ENCODE measurements at places on chromosomes 11 and 22. TPM values are rescaled to one million over a fixed set of nuclear protein-coding genes. Genes with fewer than 3 reads are reported as not detected.

- H3K27ac ChIP-seq = no peak overlapping the region
- H3K27me3 ChIP-seq = no peaks in the 10 kb centered on the region
- H3K4me1 ChIP-seq = no peaks in the 10 kb centered on the region
- H3K36me3 ChIP-seq = no peaks in the 10 kb centered on the region
- no peak overlapping the region for H3K4me3 ChIP-seq
Measured at GRCh38 chr11:84581083-84581482, 1046.1 kb downstream of the DLG2 start.

Gene INPP5J
- 5.9 TPM for total RNA-seq

DNA sequence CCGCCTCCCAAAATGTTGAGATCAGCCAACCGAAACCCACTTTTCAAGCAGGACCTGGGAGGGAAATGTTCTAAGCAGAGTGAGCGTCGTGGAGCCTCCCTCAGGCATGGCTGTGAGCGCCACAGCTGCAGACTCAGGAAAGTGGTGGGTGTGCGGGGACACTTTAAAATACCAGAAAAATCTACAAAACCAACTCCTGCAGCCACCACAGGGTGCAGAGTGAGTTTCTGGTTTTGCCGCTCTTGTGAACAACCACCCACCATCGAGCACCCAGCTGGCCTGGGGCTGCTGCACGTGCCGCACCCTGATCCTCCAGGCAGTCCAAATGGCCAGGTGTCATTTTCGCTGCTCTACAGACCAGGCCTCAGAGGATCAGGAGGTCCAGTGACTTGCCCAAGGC, 46.9 kb downstream of the CELSR1 start:
- H3K27ac ChIP-seq = no peak overlapping the region
- H3K4me3 ChIP-seq = no peak overlapping the region
- DNase-seq = no peak
- H3K4me1 ChIP-seq = no peaks in the 10 kb centered on the region
- H3K27me3 ChIP-seq = no peaks in the 10 kb centered on the region
- H3K36me3 ChIP-seq = no peaks in the 10 kb centered on the region

DNA sequence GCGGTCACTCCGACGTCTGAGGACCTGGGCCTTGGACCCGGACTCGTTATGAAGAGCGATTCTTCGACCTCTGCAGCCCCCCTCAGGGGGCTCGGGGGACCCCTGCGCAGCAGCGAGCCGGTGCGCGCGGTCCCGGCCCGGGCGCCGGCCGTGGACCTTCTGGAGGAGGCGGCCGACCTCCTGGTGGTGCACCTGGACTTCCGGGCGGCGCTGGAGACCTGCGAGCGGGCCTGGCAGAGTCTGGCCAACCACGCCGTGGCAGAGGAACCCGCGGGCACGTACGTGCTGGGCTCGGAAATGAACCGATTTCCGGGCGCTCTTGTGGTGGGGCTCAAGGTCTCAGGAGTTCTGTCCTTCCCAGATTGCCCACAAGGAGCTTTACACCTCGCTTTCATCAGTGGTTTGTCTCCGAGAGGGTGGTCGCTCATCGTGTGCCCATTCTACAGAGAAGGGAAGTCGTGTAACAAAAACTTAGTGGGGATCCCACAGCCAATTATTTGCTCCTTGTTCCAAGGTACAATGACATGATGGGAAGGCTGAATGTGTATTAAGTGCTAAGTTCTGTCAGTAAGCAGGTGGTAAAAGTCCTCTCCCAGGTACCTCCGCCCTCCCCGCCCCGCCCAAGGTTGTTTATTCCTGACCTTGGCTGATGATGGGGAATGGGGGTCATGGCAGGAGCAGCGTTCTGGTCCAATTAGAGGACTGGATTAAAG, 695 bp downstream of the PEX26 start:
- peaks cover 29% of the 10 kb centered on the region for H3K36me3 ChIP-seq
- peak overlapping the region; percentile 86 for H3K27ac ChIP-seq
- H3K4me3 ChIP-seq = peak overlapping the region; percentile 79

Gene TFIP11
- 33.3 TPM for total RNA-seq

DNA sequence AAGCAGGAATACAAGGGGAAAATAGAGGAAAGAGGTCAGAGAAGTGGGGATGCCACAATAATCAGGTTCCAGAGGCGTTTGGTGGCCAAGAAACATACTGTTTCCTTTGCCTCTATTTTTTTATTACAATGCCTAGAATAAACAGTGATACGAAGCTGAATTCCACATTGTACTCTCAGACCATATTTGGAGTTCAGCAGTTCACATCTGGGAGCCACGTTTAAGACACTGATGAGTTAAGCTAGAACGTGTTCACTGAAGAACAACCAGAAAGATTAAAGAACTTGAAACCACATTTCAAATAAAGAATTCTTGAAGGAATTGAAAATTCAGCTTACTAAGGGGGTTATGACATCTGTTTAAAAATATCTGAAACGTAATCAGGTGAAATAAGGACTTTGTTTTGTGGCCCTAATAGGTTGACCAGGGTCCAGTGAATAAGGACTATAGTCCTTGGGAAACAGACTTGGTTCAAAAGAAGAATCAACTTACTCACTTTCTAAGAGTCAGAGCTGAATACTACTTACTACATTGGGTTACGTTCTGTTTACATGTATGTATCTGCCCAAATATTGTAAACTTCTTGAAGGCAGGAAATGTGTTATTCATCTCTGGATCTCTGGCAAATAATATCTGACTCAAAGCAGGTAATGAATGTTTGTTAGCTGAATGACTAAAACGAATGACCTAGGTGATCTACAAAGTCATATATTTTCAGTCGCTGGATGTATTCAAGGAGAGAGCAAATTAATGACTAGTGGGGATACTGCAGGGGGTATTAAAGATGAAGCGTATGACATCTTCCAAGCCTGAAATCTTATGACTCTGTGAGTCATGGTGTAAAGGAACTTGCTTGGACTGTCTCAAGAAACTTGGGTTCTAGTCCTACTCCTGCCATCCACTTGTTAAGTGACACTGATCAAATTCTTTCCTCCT, 247.0 kb upstream of the NARS2 start:
- H3K4me3 ChIP-seq = no peak overlapping the region
- no peaks in the 10 kb centered on the region for H3K36me3 ChIP-seq
- no peak for DNase-seq
- peaks cover 20% of the 10 kb centered on the region for H3K4me1 ChIP-seq
- no peak overlapping the region for H3K27ac ChIP-seq
- H3K27me3 ChIP-seq = no peaks in the 10 kb centered on the region

DNA sequence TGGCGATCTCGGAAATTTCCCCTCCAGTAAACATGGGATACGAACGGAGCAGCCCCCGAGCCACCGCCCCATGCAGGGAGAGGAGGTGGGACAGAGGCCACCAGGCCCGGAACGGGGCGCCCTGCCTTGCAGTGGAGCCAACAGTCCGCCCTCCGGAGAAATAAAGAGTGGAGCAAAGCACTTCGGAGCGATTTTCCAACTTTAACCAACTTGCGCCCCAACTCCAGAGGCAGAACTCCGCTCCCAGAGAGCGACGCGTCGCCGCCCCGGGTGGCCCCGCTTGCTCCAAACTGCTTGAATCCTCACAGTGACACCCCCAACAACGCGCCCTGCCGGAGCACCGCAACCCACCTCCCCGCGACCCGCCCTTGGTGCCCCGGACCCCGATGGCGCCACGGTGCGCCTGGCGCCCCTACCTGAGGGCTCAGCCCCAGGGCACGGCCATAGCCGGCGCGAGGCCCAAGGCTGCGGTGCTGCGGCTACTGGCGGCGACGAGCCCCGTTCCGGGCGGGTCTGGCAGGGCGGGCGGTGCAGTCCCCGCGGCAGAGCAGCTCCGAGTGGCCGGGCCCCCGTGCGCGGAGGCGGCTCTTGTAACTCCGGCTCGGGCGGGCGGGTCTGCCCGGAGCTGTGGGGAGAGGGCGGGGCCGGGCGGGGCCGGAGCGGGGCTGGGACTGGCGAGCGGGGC, at the start of gene AHNAK:
TSS of gene AHNAK (minus strand) at position 563 of the 685 bp plus-strand sequence. CDS start 10,708 bp downstream, outside the sequence.
- H3K36me3 ChIP-seq = no peaks in the 10 kb centered on the region
- peak within 1 kb of the TSS; percentile 96 for H3K27ac ChIP-seq
- no peaks in the 10 kb centered on the region for H3K27me3 ChIP-seq
- peaks cover 65% of the 10 kb centered on the region for H3K4me1 ChIP-seq
- peak; percentile 86 for DNase-seq
- peak within 1 kb of the TSS; percentile 99 for H3K4me3 ChIP-seq

DNA sequence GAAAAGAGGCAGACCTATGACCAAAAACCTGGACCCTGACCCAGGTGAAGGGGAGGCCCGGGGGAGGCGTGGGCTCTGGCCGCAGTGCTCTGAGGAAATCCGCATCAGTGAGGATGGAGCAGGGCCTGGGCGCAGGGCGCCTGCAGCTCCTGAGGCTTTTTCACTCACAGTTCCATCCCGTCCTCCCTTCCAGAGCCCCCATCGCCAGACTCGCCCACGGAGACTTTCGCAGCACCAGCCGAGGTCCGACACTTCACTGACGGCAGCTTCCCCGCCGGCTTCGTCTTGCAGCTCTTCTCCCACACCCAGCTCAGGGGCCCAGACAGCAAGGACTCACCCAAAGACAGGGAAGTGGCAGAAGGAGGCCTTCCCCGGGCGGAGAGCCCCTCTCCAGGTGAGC, 5.4 kb downstream of the SPINDOC start:
- H3K4me3 ChIP-seq = no peak overlapping the region
- H3K4me1 ChIP-seq = peaks cover 28% of the 10 kb centered on the region
- no peak for DNase-seq
- H3K36me3 ChIP-seq = peaks cover 63% of the 10 kb centered on the region
- H3K27ac ChIP-seq = no peak overlapping the region

GRCh38 chr11:44457862-44458261, 107.6 kb upstream of the CD82 start:
- no peaks in the 10 kb centered on the region for H3K36me3 ChIP-seq
- H3K4me1 ChIP-seq = no peaks in the 10 kb centered on the region

DNA sequence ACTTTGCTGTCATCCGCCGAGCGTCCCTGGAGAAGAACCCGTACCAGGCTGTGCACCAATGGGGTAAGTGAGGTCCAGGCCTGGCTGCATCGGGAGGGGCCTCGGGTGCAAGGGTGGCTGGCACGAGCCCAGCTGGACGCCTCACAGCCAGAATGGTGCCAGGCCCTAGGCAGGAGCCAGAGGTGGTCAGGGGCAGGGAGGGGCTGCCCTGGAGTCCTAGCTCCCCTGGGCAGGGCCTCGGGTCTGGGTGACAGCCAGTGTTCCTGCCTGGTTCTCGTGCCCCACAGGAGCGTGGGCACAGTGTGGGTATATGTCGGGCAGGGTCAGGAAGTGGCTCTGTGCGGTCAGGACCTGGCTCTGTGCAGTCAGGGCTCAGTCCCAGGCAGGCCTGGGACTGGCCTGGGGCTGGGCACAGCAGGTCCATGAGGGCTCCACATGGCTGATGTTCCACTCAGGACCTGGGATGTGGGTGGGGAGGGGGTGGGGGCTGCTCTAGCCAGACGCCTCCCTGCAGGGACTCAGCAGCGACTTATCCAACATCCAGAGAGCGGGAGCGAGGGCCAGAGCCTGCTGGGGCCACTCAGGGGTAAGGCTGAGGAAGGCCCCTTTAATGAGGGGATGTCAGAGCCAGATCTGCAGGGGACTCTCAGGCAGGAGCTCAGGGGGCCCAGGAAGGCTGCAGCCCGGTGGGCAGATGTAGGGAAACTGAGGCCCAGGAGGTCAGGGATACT, 1.2 kb downstream of the TSPAN32 start:
- H3K4me3 ChIP-seq = peak overlapping the region; percentile 42
- no peaks in the 10 kb centered on the region for H3K27me3 ChIP-seq
- peaks cover 61% of the 10 kb centered on the region for H3K4me1 ChIP-seq
- DNase-seq = peak; percentile 53
- H3K27ac ChIP-seq = peak overlapping the region; percentile 90

Gene RAB39A
- 3.5 TPM for total RNA-seq

Measured in upper lobe of left lung (tissue), 6 donors.